ENCODE measurements at places on chromosomes 4 and X. TPM values are rescaled to one million over a fixed set of nuclear protein-coding genes. Genes with fewer than 3 reads are reported as not detected.

Gene FHDC1
- polyA plus RNA-seq, result 4.0 TPM

Gene GLRA3
- 0.07 TPM for polyA plus RNA-seq

Gene TCEAL7
- 42.0 TPM for polyA plus RNA-seq

Gene GRID2
- polyA plus RNA-seq, result 7.5 TPM

DNA sequence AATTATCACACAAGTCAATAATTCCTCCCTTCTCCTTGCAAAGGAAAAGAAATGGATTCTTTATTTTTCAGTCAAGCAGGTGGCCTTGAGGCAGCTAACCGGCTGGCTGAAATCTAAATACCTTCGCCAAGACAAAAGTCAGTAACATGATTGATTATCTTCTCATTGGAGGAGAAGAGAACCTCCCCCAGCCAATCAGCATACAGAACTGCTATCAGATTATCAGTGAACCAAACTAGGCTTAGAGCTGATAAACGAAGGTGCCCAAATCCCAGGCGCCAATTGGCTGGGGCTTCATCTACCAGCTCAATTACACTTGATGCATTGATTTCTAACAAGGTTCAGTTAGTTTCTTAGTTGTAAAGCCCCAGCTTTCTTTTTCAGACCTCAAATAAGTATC is 152.4 kb upstream of the NOCT start:
- DNase-seq, result no peak

DNA sequence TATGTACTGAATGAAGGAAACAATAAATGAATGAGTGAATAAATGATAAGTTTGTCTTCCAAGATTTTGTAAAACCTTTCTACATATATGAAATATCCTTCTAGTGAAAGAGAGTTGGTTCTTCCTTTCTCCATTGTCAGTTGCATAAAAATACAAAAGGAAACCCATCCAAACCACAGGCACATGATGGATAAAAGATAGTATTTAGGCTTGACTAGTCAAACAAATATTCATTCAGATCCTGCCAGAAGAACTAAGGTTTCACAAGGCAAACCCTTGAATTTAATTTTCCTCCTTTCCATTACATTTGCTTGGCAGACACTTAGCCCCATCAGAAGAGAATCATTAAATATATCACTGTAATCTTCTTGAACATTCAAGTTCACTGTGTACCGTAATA is 208.4 kb downstream of the COL25A1 start:
- DNase-seq, result no peak

GRCh38 chr4:144360146-144360793 is 219.8 kb upstream of the GYPA start:
- DNase-seq, result no peak

GRCh38 chr4:139978692-139979091 is 175.3 kb downstream of the MAML3 start:
- no peak for DNase-seq

DNA sequence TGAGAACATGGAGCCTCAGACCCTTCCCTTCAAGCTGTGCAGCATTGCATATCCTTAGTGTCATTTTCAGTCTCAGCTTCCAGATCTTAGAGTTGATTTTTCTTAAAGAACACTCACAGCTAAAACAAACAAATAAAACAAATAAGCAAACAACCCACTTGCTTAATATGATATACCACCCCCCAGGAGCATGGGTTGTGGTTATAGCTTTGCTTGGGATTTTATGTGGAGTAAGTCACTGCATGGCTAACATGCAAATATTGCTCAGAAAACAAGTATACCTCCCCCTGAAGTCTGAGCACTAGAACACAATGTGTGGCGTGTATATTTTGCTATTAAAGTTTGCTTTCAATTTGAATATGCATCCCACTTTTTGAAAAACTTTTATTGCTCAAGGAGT is 78.6 kb downstream of the MGST2 start:
- DNase-seq, result no peak

DNA sequence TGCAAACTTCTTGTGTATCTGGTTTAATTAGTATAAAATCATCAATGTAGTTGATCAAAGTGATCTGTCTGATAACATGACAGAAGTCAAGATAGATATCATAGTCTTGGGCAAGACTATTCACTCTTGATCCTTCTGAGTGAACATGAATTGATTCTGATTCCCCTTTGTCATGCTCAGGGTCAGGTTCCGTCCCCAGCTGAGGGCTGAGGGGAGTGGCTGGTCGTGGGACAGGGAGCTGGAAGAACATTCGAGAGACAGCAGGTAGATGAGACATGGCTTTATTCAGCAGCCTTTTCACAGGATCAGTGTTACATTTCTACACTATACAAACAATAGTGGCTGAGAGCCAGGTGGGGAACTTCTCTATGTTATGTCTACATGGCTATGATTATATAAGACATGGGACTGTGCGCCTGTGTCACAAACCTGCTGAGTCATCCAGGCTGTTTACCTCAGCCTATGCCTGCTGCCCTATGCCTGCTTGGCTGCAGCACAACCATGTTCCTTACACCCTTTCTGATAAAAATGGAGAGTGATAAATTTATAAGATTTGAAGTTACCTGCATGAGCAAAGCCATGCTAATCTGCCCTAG is 586.9 kb upstream of the NR3C2 start:
- no peak for DNase-seq

- DNase-seq, result no peak
Observed at GRCh38 chr4:184328022-184328736, 110.5 kb upstream of the ENPP6 start.

Data from right renal cortex interstitium (tissue), 3 donors.